Stimulated activated CD4-positive, alpha-beta T cell treated with anti-CD3 and anti-CD28 coated beads, TNF-alpha, amount 100 ng/mL, for 48 hours (primary cell): ENCODE measurements at places on chromosomes 1 and 21.

DNA sequence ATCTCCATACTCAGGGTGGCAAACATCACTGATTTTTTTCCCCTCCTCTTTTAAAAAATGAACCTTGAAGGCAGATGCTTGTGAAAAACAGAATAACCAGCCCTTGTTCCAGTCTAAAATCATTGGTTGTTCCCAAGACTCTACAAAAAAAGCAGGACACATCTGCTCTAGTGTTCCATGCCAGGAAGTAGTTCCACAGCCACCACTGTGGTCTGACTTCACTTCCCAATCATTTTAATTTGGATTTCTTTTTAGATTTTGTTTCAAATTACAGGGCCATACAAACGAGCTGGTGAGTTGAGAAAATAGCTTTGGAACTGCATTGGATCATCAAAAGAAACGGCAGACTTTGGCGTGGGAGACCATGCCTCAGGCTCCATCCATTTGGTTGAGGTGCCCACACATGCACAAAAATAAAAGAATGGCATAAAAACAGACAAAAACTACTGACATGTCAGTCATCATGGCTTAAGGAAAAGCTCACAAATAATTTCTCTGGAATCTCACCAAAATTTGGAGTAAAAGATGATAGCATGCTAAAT, 210.0 kb downstream of the GABPA start:
- DNase-seq: no peak

DNA sequence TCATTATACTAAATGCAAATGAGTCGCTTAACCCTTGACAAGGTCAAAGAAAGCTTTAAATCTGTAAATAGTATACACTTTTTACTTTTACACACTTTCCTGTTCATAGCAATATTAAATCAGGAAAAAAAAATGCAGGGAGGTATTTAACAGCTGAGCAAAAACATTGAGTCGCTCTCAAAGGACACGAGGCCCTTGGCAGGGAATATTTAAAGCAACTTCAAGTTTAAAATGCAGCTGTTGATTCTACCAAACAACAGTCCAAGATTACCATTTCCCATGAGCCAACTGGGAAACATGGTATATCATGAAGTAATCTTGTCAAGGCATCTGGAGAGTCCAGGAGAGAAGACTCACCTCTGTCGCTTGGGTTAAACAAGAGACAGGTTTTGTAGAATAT, 62.7 kb downstream of the CAPN2 start:
- no peak for DNase-seq

DNA sequence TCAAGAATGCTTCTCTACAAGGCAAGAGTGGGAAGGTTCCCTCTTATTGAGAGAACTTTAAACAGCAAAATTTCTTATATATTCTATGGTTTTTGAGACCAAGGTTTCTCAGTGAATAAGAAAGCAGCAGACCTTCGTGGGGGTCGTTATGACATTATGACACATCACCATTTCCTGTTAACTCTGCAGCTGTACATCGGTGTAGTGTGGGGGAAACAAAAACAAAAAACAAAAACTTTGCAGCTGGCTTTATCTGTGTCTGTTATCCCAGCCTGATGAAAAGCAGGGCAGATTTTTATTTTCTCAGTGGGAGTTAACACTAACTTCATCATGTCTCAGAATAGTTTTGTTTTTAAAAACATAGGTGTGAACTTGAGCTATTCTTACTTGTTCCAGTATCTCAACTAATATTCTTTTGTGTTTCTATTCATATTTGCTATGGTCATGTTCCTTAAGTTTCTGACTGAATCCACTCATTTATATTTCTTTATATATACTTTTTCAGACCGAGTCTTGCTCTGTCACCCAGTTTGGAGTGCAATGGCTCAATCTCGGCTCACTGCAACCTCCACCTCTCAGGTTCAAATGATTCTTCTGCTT, 2.1 kb downstream of the SDE2 start:
- DNase-seq: no peak

DNA sequence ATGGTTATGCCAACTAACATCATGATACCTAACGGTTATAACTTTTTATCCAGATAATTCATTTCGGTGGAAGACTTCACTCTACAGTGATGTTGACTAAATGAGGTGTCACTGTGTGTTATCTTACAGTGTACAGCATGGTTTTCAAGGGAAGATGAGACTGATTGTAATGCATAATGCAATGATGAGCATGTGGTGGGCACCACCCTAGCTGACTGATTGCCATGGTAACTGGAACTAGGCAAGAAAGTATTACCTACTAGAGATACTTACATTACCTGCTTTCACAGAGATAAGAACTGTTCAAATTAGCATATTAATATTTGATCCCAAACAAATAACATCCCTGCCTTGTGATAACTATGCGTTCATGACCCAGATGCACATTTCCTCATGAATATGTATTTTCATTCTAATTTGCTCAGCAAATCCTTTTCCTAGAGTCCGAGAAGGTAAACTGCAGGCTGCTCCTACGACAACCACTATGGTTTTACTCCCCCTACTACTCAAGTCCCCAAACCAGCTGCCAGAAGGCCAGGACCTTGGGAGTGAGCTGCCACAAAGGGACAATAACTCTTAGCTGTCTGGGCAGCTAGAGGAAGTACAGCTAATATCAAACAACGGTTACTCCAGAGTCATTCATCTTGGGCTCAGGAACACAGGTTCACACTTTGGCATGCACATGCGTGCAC, 29.2 kb downstream of the TRABD2B start:
- DNase-seq: no peak

- no peak for DNase-seq
These were observed 147.0 kb downstream of the NRIP1 start for GRCh38 chr21:14917762-14918161.
